AG04450 (cell line): ENCODE measurements at places on chromosomes 1 and 21.

DNA sequence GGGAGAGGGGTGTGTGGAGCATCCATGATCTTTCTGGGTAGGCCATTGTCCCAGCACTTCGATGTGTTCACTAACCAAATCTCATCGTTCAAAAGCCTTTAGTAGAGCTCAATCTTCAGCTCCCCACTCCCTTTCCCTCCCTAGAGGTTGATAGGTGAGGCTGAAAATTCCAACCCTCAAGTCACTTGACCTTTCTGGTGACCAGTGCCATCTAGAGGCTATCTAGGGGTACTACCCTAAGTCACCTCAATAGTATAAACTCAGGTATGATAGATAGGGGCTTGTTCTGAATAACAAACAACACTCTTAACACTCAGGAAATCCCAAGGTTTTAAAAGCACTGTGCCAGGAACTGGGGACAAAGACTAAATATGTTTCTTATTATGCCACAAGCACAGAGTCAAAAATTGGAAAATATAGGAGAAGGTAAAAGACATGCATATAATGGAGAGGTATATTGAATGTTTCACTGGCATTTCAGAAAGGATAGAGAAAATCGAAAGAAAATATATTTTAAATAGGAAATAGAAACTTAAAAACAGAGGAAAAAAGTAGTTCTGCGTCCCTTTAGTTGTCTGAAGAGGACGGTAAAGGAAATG, 42.9 kb upstream of the CD53 start:
- no peak for DNase-seq

DNA sequence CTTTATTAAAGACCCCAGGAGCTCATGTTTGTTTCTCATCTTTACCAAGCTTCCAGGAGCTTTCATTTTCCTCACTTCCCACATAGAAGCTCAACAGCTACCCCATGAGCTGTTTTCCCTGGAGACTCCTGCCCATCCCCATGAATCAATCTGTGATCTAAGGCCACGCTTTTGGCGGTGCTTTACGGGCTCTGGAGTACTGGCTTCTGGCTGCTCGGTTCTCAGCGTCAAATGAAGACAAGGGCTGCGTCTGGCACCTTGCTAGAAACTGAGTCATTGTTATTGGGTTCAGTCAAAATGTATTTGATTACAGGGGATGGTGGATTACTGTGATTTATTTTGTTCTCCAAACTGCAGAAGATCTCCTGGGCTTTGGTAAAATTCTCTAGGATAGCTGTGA, 39.9 kb downstream of the ACP6 start:
- no peak for DNase-seq

- DNase-seq: no peak
Observed at GRCh38 chr1:214808845-214809460, 206.0 kb downstream of the CENPF start.

GRCh38 chr1:193366764-193367507, 180.5 kb upstream of the B3GALT2 start:
- no peak for DNase-seq

DNA sequence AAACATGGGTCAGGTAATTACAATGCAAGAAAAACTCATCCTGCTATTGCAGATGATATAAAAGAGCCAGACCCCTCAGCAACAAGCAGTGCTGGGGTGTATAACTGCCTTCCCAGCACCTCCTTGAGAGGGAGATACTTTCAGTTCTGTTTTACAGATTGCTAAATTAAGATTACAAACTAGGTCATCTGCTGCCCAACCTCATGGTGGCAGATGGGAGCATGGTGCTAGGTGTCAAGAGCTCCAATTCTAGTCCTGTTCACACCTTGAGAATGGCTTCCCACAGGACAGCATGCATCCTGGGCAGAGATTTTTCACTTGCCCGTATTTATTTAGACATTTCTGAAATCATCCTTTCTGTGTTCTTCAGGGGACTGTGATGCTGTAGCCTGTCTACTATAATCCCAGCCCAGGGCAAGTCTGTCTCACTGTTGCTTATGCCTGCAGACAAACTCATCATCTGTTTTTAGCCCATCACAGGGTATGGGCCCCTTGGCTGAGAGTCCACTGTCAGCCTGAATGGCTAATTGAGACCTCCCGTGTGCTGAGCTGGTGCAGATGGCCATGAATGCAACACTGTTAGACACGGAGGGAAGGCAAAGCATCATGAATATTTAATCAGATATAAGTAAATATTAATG, 40.2 kb upstream of the PBX1 start:
- DNase-seq: no peak

DNA sequence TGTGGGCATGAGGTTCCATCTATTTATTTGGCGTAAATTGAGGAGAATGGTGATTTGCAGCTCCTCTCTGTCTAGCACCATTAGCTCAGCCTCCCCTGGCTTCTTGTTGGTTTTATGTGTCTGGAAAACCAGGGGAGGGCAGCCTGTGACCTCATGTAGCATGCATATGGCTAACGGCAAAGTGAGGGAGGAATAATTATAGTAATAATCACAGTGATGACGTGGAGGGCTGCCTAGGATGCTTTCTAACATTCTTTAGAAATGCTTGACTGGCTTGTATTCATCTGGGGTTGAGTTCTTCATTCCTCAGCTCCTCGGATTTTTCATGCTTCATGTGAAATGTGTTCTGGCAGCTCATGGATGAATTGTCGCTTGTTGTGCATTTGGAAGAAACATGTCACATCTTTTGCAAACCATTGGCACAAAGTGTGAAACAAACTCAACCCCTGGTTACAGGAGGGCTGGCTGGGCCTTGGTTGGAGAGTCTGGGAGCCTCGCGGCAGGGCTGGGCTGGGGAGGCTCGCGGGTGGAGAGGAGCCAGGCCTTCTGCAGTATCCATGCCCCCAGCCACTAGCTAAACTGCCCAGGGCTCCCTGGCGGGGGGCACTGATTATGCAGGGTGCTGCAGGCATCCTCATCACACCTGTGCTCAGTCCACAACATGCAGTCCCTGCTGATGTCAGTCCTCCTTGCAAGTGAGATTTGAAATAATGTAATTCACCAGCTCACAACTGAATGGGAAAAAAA, 149.6 kb downstream of the DISC1 start:
- DNase-seq: no peak

GRCh38 chr1:232529747-232530146, 100.2 kb downstream of the SIPA1L2 start:
- DNase-seq: no peak

- DNase-seq: no peak
Observed at GRCh38 chr1:91556556-91556955, 55.9 kb downstream of the CDC7 start.

DNA sequence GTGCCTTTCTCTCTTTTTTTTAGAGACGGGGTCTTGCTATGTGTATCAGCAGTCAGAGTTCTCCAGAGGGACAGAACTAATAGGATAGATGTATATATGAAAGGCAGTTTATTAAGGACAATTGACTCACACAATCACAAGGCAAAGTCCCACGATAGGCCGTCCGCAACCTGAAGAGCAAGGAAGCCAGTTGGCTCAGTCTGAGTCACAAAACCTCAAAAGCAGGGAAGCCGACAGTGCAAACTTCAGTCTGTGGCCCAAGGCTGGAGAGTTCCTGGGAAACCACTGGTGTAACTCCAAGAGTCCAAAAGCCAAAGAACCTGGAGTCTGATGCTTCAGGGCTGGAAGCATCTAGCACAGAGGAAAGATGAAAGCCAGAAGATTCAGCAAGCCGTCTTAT, 16.3 kb upstream of the H3-3A start:
- no peak for DNase-seq

GRCh38 chr21:46416551-46416950, 42.1 kb upstream of the DIP2A start:
- DNase-seq: no peak

DNA sequence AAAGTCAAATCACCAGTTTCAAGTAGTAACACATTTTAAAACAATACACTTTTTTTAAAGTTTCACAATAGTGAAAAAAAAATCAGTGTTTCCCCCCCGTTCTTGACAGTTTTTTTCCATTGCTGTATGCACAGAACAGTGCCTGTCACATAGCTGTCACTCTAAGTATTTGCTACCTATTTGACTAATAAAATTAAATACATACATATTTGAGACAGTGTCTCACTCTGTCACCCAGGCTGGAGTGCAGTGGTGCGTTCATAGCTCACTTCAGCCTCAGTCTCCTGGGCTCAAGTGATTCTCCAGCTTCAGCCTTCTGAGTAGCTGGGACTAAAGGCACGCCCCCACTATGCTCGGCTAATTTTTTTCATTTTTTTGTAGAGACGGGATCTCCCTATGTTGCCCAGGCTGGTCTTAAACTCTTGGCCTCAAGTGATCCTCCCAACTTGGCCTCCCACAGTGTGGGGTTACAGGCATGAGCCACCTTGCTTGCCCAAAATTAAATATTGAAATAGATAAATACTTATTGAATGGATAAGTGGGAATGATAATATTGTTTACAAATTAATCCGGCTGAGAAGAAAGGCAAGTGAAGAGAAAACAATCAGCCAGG, 12.6 kb upstream of the RHBG start:
- no peak for DNase-seq

DNA sequence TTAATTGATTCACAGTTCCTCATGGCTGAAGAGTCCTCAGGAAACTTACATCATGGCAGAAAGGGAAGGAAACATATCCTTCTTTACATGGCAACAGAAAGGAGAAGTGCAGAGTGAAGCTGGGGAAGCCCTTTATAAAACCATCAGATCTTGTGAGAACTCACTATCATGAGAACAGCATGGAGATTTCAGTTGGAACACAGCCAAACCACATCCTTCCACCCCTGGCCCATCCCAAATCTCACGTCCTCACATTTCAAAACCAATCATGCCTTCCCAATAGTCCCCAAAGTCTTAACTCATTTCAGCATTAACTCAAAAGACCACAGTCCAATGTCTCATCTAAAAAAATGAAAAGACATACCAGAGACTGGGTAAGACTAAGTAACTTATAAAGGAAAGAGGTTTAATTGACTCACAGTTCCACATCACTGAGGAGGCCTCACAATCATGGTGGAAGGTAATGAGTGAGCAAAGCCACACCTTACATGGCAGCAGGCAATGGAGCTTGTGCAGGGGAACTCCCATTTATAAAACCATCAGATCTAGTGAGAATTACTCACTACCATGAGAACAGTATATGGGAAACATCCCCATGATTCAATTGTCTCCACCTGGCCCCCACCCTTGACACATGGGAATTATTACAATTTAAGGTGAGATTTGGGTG, 105.2 kb downstream of the MRPL39 start:
- DNase-seq: no peak

DNA sequence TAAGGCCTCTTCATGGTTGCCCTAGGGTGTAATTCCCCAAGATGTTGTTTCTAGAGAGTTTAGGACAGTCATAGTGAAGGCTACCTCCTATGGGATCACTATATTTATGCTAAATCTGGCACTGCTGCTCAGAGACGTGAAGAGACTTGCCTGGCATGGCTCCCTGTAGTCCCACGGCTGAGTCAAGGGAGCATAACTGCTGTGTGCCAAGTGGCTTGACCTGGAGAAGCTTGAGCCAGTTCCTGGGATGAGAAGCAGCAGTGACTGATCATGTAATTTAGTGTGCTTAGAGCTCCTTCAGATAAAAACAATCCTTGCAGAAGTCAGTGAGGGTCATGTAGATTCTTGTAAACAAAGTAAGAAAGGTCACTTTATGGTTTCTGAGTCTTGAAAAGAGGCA, 68.9 kb upstream of the TSPAN2 start:
- no peak for DNase-seq

DNA sequence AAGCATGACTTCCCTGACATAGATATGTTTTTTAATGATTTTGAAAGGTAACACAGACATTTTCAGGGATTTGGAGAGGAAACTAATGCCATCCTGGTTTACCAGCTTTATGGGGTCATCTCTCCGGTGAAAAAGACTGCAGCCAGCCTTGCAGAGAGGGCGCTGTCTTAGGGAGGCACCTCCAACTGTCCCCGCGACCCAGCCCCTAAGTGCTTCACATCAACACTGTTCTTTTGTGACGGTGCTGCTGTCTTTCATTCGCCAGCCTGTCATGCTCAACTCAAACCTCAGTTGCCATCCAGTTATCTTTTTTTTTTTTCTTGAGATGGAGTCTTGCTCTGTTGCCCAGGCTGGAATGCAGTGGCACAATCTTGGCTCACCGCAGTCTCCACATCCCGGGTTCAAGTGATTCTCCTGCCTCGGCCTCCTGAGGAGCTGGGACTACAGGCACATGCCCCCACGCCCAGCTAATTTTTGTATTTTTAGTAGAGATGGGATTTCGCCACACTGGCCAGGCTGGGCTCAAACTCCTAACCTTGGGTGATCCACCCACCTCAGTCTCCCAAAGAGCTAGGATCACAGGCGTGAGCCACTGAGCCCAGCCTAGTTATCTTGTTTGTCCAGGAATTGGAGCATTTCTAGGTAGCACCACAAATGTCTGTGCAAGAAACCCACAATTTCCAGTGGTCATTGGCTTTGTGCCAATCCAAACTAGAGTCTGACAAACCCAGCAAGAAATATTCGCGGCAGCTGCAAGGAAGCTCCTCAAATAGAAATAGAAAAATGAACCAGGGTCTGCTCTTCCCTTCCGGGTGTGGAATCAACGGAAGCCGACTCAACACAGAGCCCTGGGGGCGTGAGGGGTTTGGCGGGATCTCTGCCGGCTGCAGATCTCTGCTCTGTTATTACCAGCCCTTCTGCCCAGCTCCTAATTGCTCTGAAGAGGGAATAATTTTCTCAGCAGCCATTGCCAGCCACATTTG, 24.2 kb downstream of the PDE9A start:
- DNase-seq: no peak

GRCh38 chr21:35171385-35171784, 122.3 kb upstream of the RUNX1 start:
- DNase-seq: no peak

DNA sequence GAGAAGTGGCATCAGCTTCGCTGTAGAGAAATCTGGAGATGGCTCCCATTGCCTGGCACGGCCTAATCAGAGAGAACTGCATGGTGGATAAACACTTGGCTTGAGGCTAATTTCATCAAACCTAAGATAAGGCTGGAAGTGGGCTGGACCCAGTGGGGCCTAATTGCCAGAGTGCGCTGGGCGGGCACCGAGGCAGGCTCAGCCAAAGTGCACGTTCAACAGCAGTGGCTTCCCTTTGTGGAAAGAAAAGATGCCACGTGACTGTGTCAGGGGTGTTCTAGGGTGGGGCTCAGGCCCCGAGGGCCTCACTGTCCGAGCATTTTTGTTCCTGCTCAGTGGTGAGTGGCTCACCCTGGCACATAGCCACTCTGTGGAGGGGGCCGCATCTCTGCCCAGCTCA, 5.8 kb downstream of the PLCH2 start:
- no peak for DNase-seq

DNA sequence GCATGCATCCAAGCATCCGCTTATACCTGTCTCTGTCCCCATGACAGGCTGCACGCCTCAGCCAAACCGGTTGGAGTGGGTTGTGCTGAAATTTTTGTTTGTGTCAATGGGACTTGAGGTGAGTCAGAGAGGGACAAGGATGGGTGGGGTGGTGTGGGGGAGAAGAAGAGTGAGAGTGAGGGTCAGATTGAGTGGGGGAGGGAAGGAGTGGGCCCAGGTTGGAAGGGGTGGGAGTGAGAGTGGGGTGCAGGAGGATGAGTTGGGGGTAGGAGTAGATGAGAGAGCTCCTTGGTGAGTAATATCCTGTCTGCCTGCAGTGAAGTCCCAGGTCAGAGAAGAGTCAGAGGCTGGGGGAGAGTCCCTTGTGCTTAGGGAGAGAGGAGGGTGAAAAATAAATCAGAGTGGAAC, 3.3 kb upstream of the NECTIN4 start:
- DNase-seq: no peak

- DNase-seq: no peak
Observed at GRCh38 chr1:67896826-67897225, 63.6 kb upstream of the GNG12 start.

GRCh38 chr1:182823220-182823619, 15.9 kb upstream of the DHX9 start:
- DNase-seq: no peak

- DNase-seq: peak; percentile 29
Observed at GRCh38 chr1:179814546-179814838, 63.1 kb downstream of the TOR1AIP2 start.

GRCh38 chr1:67350783-67351182, 43.1 kb downstream of the IL12RB2 start:
- no peak for DNase-seq
